Kasumi-1 (cell line): ENCODE measurements at places on chromosomes 7 and 10.

DNA sequence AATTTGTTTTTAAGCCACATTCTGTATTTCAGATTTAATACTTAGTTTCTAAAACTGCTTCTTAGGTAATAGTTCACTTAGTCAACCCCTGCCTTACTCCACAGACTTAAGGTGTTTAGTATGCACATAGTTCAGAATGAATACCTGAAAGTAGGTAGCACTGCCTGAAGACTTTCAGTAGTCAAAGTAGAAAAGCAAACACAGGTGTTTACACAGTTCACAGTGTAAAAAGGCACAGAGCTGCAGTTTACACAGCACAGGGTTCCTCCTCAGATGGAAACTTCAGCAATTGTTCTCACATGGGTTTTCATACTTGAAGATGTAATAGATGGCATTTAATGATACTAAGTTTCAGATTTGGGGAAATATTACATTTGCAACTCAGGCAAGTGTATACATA lies 3.1 kb upstream of the PKD1L1 start:
- DNase-seq = no peak

- no peak for DNase-seq
Observed at GRCh38 chr7:122132341-122132740, 11.7 kb downstream of the AASS start.

DNA sequence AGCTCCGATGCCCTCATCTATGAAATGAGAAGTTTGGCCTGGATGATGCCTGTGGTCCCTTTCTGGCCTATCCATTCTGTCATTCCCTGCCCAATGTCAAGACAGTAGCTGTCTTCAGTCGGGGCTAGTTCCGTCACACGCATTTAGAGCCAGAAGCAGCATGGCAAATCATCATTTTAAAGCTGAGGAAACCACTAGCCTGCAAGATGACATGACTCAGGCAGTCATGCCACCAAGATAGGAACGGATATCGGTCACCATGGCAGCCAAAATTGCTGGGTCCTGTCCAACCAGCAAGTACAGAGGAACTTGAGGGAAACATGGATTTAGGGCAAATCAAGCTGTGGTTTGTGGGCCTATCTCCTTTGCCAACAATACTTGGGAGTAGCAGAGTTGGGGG lies 64.5 kb upstream of the MRLN start:
- peak; percentile 90 for DNase-seq

GRCh38 chr7:47340517-47340916 lies 241.4 kb downstream of the TNS3 start:
- no peak for DNase-seq

- no peak for DNase-seq
Observed at GRCh38 chr10:132972986-132973902, 30.9 kb upstream of the CFAP46 start.
